ENCODE measurements at places on chromosomes 1 and 21. TPM values are rescaled to one million over a fixed set of nuclear protein-coding genes. Genes with fewer than 3 reads are reported as not detected.

DNA sequence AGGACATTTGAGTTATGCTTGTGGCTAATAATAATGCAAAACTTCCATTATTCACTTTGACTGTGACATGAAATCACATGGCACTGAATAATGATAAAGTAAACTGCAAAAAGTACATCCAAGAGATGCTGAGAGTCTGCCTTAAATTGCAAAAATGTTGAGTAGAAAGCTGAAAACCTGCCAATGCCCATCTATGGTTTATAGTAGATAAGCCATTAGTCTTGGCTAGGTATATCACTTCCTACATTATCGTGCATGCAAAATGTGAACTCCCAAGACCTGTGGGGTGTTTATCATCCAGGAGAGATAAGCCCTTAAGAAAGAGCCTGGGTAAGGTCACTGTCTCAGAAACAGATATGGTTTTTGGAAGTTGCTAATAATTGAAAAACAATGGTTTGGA, 208.7 kb upstream of the DPYD start:
- DNase-seq = no peak

DNA sequence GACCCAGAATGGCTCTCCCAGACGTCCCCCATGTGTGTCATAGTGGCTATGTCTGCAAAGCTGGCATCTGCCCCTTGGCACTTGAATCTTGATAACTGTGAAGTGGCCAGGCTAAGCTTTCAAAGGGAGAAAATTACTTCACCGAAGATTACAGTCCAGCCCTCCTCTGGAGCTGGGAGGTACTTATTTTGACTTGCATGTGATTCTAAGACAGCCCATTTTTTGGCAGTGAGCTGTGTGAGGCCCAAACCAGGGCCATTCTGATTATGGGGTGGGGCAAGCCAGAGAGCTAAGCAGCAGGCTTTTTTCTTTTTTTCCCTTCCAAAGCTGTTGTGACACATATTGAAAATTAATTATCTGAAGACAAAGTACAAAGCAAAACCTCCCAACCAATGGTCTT, 42.1 kb upstream of the C8B start:
- DNase-seq = peak; percentile 27

GRCh38 chr1:214247501-214248041, 33.4 kb upstream of the SMYD2 start:
- DNase-seq = no peak

DNA sequence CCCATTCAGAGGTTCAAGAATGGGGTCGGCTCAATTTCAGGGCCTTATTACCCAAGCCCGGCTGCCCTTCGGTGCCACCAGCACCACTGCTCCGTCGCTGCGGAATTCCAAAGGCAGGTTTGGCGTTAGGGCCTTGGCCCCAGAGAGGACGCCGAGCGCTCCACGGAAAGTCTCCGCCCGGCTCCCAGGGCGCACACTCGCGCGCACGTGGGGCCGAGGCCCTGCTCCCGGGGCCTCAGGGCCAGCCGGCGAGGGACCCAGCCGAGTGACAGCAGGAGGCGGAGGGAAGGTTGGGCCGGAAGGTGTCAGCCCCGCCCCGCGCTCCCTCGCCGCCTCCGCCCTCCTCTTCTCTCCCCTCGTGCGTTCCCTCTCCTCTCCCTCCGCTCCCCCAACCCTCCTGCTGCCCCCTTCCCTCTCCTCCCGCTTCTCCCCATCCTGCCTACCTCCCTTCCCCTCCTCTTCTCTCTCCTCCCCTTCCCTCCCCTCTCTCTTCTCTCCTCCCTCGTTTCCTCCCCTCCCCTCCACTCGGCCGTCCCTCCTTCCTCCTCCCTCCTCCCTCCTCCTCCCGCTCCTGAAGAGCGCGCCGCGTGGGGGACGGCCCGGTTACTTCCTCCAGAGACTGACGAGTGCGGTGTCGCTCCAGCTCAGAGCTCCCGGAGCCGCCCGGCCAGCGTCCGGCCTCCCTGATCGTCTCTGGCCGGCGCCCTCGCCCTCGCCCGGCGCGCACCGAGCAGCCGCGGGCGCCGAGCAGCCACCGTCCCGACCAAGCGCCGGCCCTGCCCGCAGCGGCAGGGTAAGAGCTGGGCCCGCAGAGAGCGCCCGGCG, at the start of gene ETS2:
Gene ETS2 (plus strand): TSS at position 602 of the 825 bp plus-strand sequence. CDS start 4,106 bp downstream, outside the sequence.
- peak; percentile 89 for DNase-seq

- DNase-seq = peak; percentile 20
Measured at GRCh38 chr1:43372172-43372571, 4.4 kb upstream of the ELOVL1 start.

DNA sequence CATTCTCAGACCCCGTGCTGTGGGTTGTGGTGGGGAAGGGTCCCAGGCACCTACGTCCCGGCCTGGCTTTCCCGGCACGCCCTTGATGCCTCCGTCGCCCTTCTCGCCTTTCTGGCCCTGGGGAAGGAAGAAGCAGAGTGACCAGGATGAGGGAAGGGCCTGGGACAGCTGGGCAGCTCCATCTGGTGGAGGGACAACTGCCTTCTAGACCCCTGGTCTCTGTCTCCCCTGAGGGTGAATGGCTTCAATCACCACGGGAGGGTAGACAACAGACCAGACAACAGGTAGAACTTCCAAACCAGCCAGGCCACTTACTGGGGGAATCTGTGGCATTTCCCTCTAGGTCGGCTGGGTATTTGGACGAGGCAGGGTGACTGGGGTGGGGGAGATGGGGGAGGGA, 11.9 kb downstream of the COL16A1 start:
- no peak for DNase-seq

Gene SPATA45
- total RNA-seq = not detected

Gene TNFRSF4
- not detected for total RNA-seq

DNA sequence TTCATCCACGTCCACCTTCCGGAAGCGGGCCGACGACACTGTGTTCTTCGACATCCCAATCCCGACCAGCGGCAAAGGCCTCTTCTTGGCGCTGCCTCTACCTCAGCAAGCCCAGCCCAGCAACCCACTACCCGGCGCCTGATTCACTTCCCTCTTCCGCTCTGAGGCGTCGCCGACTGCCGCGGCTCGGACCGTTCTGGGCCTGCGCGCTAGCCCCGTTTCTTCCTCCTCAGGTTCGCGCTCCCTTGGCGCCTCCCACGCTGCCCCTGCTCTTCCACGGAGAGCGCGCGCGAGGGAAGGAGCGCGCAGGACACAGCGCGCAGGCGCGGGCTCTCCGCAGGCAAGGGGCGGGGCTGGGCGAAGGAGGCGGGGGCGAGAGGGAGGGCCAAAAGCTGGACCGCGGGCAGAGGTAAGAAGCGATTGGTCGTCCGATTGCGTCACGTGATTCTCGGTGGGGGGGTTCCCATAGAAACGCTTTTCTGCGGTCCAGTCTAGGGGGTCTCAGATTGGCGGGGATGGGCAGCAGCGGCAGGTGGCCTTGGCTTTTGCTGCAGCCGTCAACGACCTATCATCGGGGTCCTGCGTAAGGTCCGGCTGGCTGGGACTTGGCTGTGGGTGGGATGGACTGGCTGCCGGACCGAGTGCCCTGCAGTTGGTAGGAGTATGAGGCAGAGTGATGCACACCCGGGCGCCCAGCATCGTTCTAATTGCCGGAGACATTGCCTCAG, at the start of gene ARPC5:
Gene ARPC5 (minus strand): TSS at position 178 of the 728 bp plus-strand sequence. CDS start 124 bp downstream, at position 54.
- peak; percentile 99 for DNase-seq

Gene BTBD8
- 2.7 TPM for total RNA-seq

Gene GBP4
- total RNA-seq = not detected

DNA sequence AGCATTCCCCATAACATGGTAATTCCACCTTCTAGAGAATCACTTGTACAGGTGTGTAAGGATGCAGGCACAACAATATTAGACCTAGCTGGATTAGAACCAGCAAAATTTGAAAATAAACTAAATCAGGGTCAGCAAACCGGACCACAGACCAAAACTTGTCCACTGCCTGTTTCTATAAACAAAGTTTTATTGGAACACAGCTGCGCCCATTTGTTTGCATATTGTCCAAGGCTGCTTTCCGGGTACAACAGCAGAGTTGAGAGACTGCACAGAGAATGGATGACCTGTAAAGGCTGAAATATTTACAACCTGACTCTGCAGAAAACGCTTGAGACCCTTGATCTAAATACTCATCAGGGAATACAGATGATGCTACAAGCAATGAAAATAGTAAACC, 73.6 kb upstream of the SLC45A1 start:
- DNase-seq = no peak

Gene PTPN14
- total RNA-seq = 49.8 TPM

GRCh38 chr1:167165948-167166689, 54.6 kb upstream of the POU2F1 start:
- DNase-seq = no peak

DNA sequence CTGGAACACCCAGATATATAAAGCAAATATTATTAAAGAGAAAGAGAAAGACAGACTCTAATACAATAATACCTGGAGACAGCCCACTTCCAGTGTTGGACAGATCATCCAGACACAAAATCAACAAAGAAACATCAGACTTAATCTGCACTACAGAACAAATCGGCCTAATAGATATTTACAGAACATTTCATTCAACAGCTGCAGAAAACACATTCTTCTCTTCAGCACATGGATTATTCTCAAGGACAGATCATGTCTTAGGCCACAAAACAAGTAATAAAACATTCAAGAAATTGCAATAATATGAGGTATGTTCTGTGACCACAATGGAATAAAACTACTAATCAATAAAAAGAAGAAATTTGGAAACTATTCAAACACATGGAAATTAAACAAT, 398.3 kb upstream of the DUSP10 start:
- DNase-seq = no peak

Gene PTGER3
- 0.63 TPM for total RNA-seq

Measured in GM23248 (cell line).